ENCODE measurements at places on chromosomes 5 and 9.

DNA sequence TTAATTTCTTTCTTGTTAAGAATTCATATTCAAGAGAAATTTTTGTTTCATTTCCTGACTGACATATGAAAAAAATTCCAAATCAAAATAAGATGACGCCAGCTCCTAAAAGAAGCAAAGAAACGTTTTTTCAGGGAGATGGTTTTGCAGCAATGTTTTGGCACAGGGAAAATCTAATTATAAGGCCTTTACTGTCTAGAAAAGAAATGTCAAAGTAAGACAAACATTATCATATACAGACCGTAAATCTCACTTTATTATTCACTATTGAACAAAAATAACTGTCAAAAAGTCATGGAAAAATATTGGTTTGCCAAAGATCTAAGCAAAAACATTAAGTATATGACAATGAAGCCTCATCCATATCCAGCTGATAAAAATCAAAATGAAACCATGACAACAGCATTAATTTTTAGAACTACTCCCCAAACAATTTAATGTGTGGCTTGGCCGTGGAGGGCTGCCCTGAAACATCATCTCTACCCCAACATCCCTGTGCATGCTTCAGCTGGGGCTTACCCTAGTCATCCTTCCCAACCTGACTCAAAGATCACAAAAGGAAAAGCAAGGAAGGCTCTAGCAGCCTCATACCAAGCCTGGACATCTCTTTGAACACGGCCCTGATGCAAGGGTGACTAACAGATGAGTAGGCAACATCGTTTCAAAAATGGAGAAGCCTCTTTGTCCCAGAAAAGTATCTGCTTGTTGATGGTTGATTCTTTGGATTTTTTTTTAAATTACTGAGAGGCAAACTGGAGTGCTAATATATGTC is 95.6 kb downstream of the ARSB start:
- no peak for DNase-seq

GRCh38 chr5:51225789-51226742 is 157.2 kb upstream of the ISL1 start:
- DNase-seq = no peak

- no peak for DNase-seq
Observed at GRCh38 chr5:96885518-96886338, 9.4 kb downstream of the ERAP2 start.

DNA sequence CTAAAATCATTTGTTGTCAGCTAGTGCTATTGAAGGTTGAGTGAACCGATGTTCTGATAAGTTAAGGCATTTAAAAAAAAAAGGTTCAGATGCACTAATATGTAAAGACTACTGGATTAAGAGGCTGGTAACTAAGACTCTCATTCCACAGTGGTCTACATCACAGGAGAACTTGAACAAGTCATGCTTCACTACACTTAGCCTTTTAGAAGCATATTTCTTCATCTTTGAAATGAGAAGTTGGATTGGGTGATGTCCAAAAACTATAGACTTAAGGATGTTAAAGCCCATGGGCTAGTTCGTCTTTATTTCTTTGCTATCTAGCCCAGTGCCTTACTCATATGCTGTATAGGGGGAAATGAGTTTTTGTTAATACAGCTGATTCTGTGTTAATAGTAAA is 107.2 kb downstream of the NDUFS4 start:
- no peak for DNase-seq

DNA sequence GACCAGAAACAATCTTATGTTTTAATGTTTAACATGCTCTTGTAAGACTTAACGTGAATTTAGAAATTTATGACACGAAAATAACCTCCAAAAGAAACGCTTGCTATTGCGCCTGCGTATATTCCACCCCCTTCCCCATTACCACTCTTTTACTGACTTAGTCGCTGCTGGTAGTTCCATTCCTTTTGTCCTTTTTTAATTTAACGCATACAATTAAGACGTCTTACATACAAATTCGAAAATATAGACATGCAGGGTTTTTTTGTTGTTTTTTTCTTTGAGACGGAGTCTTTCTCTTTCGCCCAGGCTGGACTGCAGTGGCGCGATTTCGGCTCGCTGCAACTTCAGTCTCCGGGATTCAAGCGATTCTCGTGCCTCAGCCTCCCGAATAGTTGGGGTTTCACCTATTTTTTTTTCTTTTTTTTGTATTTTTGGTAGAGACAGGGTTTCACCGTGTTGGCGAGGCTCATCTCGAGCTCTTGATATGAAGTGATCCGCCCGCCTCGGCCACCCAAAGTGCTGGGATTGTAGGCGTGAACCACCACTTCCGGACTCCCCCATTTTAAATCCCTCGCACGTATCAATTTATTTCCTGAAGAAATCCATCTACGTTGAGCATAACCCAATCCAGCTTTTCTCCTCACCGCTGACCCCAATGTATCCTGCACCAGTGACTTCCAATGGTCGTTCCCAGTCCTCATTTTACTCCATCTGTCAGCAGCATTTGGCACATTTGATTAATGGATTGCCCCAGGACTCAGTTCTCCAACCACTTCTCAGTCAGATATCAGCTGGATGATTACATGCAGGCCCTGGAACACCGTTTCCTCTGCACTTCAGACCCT is 684 bp upstream of the MED7 start:
- DNase-seq = no peak

- no peak for DNase-seq
Observed at GRCh38 chr9:134318941-134319305, 7.3 kb upstream of the RXRA start.

DNA sequence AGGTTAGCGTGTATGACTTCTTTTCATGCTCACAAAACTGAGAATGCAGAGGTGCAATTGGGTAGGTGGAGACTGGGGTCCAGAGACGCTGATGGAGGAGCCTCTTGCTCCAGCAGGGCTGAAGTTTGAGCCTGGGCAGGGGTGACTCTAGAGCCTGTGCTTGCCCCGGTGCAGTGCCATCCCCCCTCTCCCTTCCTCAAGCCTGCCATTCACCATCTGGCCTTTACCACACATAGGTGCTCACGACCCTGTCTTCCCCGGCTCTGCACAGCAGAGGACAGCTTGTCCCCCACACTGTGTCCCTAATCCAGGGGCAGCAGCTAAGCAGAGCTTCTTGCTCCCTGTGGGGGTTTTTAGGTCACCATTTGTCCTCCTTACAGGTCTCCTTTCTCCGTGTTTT is 86.5 kb downstream of the DAP start:
- no peak for DNase-seq

- DNase-seq = no peak
Observed at GRCh38 chr5:38585816-38586215, 29.4 kb upstream of the LIFR start.

GRCh38 chr9:92325991-92326500 is 293 bp downstream of the CENPP start:
- DNase-seq = no peak

DNA sequence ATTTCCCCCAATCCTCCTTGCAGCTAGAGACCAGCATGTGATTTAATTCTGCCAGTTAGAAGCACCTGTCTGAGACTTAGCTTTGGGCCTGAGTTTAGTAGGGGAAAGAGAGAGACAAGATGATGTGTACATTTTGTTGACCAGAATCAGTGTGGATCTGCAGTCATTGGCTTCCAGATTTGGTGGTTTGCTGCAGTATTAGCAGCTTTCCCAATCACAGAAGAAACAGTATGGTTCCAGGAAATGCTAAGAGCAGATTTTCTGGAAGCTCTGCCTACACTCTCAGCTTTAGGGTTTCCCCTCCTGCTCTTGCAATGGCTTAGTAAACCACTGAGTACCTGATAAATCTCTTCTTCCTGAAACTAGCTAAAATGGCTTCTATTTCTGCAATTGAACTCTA is 48.8 kb upstream of the FREM1 start:
- DNase-seq = no peak

DNA sequence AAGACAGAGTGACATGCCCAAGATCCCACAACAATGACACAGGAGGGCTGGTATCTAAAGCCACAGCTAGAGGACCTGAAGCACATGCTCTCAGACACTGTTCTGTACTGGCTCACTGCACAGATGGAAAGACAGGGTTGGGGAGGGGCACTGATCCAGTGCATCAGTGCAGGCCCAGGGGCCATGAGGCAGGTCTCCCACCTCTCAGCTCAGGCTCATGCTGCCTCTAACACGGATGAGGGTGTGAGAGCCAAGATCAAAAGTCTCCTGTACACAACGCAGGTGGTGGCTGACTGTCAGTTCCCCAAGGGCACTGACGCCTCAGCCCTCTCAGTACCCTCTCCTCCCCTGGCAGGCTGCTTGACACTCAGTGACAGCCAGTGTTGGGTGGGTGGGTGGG is 10.9 kb downstream of the RAPGEF1 start:
- DNase-seq = peak; percentile 57

- no peak for DNase-seq
Observed at GRCh38 chr9:2849941-2850340, 6.0 kb upstream of the PUM3 start.

DNA sequence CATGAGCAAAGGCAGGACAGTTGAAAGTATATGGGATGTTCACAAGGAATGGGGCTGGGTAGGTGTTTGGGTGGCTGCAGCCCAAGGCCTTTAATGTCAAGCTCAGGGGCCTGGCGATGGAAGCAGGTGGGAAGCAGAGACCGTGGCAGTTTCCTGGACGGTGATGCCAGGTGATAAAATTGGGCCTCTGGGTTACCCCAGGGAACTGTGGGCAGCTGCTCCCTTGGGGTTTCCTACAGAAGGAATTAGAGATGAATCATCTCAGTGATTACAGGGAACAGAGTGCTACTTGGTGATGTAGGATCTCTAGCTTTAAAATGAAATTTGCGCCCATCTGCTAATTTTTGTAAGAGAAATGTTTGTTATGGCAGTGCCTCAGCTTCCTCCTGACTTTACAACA is 39.2 kb downstream of the TSTD2 start:
- no peak for DNase-seq

GRCh38 chr9:35954942-35955546 is 2.9 kb downstream of the OR2S2 start:
- peak; percentile 32 for DNase-seq

DNA sequence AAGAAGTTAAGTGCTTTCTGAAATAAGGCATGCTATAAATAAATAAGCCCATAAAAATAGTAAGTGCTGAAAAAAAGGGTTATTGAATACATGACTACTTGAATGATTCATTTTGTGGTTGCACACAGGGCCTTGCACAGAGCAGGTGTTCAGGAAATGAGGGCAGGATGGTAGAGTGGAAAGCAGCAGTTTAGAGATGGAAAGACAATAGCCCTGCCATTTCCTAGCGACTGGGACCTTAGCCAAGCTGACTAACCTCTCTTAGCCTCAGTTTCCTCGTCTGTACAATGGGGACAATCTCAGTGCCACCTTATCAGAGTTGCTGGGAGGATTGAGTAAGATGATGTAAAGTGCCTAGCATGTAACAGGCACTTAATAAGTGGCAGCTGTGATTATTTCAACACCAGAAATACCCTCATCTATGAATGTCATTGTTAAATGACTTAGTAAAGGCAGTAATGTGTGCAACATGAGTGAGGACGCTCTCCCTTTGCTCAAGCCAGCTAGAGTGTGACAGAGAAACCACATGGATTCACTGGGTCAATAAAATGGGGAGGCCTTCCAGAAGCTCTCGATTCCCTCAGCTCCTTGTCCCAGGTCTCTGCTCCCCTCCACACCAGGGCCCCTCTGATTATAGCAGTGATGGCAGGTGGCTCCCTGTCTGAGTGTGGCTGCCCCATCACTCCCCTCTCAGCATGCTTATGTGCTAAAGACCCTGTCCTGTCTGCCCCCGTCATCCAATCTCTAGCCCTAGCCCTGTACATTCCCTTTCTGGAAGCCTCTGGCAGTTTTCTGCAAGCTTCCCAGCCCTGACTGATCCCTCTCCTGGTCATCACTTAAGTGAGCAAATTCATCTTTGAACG is 16.0 kb upstream of the PHF19 start:
- no peak for DNase-seq

GRCh38 chr5:116452774-116453368 is 121.8 kb downstream of the SEMA6A start:
- DNase-seq = no peak

DNA sequence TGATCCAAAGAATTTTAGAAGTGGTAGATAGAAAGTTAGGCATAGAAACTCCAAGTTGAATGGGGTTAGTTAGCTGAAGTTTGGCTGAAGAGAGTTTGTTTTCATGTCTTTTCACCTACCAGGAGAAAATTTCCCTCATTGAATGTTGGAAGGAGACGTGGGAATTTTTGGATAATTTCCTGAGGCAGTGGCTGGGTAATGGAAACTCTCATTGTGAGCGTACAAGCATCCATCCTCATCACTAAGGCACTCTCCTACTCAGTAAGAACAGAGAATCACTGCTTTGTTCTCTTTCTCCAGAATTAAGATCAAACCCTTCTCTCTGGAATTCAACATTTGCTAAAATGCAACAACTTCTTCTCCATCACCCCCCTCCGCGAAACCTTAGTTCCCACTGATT is 179.7 kb downstream of the PALM2AKAP2 start:
- DNase-seq = no peak

- DNase-seq = no peak
Observed at GRCh38 chr5:113162770-113163169, 186.2 kb downstream of the DCP2 start.

- no peak for DNase-seq
Observed at GRCh38 chr5:110590187-110590586, 136.3 kb downstream of the TMEM232 start.

DNA sequence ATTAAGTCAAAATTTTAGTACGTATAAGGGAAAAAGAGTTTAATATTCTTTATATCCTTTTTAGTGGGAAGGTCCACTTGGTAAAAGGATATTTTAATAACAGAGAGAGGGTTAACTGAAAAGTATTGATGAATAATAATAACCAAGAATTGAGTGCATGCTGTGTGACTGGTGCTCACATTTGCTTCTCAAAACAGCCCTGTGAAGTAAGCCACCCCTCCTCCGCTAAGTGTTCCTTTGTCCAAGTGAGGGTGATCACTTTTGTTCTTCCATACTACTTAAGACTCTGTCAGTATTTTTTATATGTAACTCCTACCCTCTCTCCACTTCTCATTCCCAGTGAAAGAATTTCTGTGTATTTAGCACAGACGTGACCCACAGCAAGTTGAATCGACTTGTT is 51.5 kb downstream of the SLC44A1 start:
- no peak for DNase-seq

DNA sequence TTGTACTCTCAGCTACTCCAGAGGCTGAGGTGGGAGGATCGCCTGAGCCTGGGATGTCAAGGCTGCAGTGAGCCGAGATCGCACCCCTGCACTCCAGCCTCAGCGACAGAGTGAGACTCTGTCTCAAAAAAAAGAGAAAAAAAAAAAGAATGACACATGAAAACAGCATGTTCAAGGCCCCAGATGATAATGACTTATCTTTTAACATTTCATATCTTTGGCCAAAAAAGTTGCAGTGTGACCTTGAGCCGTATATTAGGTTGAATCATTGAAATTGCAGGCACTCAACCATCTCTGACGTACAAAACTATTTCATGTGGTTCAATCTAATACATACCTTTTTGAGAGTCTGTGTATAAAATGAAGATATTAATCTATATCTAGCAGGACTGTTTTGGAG is 79.1 kb upstream of the CPEB4 start:
- DNase-seq = no peak

- no peak for DNase-seq
Observed at GRCh38 chr9:93612796-93613154, 36.4 kb downstream of the PHF2 start.

- DNase-seq = no peak
Observed at GRCh38 chr5:44646016-44646415, 162.7 kb upstream of the MRPS30 start.

Data from stimulated activated CD4-positive, alpha-beta T cell treated with anti-CD3 and anti-CD28 coated beads, Interleukin-1b, Interleukin-23, amount 100 ng/mL, for 4 hours (primary cell).